ENCODE measurements at places on chromosomes 11 and 22. TPM values are rescaled to one million over a fixed set of nuclear protein-coding genes. Genes with fewer than 3 reads are reported as not detected.

- no peaks in the 10 kb centered on the region for H3K4me1 ChIP-seq
- no peak overlapping the region for H3K27ac ChIP-seq
- no peaks in the 10 kb centered on the region for H3K36me3 ChIP-seq
These were observed 256.0 kb downstream of the ETS1 start for GRCh38 chr11:128331317-128331716.

- H3K27me3 ChIP-seq: no peaks in the 10 kb centered on the region
- H3K4me1 ChIP-seq: no peaks in the 10 kb centered on the region
- no peak for DNase-seq
- H3K4me3 ChIP-seq: no peak overlapping the region
- no peaks in the 10 kb centered on the region for H3K36me3 ChIP-seq
- H3K27ac ChIP-seq: no peak overlapping the region
These were observed 2.1 kb downstream of the CDC42BPG start for GRCh38 chr11:64842366-64842759.

- no peak overlapping the region for H3K4me3 ChIP-seq
- no peaks in the 10 kb centered on the region for H3K36me3 ChIP-seq
These were observed 3.8 kb upstream of the PIK3IP1 start for GRCh38 chr22:31295831-31296657.

DNA sequence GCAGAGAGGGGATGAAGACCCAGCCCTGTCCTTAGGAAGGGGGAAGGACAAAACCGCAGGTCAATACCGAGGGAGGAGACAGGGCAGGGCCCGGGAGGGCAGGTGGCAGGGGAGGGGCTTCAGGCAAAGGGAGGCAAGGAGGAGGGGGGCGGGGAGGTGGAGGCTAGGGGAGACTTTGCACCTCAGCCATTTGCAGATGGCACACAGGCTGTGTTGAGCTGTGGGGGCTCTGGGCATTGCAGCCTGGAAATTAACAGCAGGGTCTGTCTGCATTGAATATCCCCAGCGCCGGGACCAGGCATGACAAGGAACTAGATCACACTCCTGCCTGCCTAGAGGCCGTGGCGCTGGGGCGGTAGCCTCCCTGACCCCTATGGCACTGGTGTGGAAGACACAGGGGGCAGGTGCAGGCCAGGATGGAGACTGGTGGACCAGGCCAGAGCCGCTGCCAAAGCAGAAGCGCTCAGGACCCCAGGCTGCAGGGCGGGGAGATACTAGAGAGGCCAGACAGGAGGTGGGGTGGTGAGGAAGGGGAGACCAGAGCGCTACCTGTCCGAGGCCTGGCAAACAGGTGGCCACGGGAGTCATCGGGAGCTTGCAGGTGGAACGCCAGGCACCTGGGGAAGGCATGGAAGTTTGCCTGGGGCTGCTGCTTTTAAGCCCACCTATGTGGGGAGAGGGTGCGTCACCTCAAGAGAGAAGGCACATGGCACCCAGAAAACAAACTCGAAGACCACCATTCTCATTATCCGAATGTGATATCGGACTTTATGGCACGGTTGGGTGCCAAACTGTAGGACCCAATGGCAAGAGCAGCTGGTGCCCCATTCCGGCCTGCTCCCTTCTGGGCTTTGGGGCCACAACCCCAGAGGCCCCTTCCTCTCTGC, 11.5 kb downstream of the CBX6 start:
- no peak overlapping the region for H3K27ac ChIP-seq
- no peaks in the 10 kb centered on the region for H3K27me3 ChIP-seq
- H3K4me3 ChIP-seq: no peak overlapping the region
- no peak for DNase-seq
- H3K4me1 ChIP-seq: no peaks in the 10 kb centered on the region

- no peaks in the 10 kb centered on the region for H3K4me1 ChIP-seq
- no peaks in the 10 kb centered on the region for H3K27me3 ChIP-seq
- DNase-seq: no peak
- H3K27ac ChIP-seq: no peak overlapping the region
These were observed 49.0 kb downstream of the C2CD3 start for GRCh38 chr11:74121804-74122203.

DNA sequence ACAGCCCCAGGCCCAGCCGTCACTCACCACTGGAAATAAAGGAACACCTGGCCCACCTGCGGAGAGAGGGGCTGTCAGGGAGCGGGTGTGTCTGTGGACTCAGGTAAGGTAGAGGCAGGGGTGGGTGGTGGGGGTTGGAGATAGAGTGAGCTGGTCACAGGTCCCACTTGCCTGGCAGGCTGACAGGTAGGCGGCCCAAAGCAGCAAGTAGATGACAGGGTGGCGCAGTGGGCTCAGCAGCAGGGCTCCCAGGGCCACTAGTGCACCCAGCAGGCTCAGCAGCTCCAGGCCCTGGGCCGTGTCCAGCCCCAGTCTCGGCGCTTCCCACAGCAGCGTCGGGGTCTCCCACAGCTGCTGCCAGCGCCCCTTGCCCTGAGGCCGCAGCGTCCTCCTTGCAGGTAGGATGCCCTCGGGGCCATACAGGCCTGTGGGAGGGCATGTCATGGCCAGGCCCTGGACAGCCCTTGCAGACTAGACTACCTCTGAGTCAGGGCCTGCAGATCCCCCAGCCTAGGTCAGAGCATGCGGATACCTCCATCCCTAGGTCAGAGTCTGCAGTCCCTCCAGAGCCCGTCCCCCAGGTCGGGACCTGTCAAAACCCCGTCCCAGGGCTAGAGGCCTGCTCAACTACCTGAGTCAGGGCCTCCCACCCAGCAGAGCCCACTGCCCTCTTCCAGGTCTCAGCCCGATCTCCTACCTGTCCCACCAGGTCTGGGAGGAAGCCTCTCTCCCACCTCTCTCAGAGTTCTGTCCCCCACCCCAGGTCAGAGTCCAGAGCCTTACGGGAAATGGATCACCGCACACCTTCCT, 686 bp downstream of the LMF2 start:
- DNase-seq: peak; percentile 72
- H3K27me3 ChIP-seq: no peaks in the 10 kb centered on the region
- H3K4me3 ChIP-seq: peak overlapping the region; percentile 57
- H3K36me3 ChIP-seq: no peaks in the 10 kb centered on the region

DNA sequence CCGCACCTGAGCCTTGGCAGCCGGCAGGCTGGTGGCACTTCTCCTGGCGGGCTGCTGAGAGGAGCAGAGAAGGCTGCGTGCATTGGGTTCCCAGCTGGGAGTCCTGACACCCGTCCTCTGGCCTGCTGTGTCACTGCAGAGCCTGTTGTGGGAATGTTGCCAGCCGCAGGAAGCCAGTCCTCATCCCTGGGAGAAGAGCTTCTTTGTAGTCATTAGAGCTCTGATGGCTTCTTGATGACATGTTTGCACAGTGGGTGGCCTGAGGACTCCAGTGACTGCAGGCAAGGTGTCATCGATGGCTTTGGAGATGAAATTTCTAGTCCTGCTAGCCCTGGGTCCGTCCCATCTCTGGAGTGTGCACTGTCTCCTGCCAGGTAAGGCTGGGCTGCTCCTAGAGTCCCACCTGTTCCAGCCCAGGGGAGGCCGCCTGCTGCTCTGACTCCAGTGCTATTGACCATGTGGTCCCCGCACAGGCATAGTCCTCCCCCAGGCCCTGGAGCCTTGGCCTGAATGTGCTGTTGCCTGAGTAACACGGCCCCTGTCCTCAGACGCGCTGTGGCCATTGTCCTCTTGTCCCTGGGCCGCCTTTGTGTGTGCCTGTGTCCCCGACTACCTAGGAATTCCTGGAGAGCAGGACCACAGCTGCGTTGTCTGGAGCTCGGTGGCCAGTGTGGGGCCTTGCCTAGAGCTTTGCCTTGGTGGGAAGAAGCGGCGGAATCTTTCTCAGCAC, 129.2 kb downstream of the CACNA1I start:
- no peaks in the 10 kb centered on the region for H3K4me1 ChIP-seq
- H3K27ac ChIP-seq: no peak overlapping the region
- DNase-seq: no peak
- H3K27me3 ChIP-seq: no peaks in the 10 kb centered on the region

DNA sequence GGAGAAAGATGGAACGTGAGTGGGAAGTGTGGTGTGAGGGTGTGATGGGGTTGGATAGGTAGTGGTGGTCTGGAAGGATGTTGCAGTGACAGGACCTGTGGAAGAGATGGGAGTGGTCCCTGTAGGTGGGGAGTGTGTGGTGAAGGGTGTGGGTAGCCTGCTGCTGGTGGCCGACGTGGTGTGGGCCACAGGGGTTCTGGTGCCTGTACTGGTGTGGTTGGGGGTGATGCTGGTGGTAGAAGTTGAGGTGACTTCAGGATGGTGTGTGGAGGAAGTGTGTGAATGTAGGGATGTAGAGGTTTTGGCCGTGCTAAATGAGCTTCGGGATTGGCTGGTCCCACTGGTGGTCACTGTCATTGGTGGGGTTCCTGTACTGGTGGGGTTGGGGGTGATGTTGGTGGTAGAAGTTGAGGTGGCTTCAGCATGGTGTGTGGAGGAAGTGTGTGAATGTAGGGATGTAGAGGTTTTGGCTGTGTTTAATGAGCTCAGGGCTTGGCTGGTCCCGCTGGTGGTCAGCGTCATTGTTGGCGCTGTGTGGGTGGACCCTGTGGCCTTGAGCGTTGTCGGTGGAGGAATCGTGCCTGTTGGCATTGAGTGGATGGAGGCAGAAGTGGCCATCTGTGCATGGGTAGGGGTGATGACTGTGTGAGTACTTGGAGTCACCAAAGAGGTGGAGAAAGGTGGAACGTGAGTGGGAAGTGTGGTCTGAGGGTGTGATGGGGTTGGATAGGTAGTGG, 19.1 kb downstream of the MUC6 start:
- no peaks in the 10 kb centered on the region for H3K27me3 ChIP-seq
- DNase-seq: no peak
- no peak overlapping the region for H3K27ac ChIP-seq
- H3K4me3 ChIP-seq: no peak overlapping the region

GRCh38 chr11:61697078-61697502, 16.9 kb downstream of the DAGLA start:
- no peak overlapping the region for H3K4me3 ChIP-seq
- H3K4me1 ChIP-seq: no peaks in the 10 kb centered on the region
- H3K36me3 ChIP-seq: no peaks in the 10 kb centered on the region
- DNase-seq: no peak
- no peaks in the 10 kb centered on the region for H3K27me3 ChIP-seq
- no peak overlapping the region for H3K27ac ChIP-seq

DNA sequence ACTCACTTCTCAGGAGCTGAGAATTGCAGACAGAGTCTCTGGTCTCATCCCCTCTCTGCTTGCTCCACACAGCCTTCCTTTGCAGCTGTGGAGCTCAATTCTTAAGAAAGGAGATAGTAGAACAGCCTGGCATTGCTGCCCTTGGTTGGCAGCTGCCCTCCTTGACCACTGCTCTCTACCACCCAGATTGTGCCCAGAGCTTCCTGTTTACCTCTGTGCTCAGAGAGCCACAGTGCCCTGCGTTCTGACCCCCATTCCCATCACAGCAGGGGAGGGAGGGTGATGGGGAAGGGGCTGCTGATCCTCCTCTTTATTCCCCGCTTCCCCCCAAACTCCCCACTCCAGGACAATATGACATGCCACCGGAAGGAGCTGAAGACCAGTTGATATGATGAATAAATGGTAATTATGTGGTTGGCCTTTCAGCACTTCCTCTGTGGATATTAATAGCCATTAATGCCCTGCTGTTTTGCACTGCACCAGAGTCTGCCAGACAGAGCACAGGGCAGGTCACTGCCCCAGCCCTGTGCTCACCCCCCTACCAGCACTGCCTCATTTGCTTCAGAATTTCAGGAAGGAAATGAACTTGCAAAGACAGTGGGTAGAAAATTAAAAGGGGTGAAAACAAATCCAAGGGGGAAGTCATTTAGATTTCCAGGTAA, 426.8 kb upstream of the CADM1 start:
- H3K27ac ChIP-seq: no peak overlapping the region
- H3K27me3 ChIP-seq: no peaks in the 10 kb centered on the region
- no peak overlapping the region for H3K4me3 ChIP-seq
- H3K4me1 ChIP-seq: no peaks in the 10 kb centered on the region

DNA sequence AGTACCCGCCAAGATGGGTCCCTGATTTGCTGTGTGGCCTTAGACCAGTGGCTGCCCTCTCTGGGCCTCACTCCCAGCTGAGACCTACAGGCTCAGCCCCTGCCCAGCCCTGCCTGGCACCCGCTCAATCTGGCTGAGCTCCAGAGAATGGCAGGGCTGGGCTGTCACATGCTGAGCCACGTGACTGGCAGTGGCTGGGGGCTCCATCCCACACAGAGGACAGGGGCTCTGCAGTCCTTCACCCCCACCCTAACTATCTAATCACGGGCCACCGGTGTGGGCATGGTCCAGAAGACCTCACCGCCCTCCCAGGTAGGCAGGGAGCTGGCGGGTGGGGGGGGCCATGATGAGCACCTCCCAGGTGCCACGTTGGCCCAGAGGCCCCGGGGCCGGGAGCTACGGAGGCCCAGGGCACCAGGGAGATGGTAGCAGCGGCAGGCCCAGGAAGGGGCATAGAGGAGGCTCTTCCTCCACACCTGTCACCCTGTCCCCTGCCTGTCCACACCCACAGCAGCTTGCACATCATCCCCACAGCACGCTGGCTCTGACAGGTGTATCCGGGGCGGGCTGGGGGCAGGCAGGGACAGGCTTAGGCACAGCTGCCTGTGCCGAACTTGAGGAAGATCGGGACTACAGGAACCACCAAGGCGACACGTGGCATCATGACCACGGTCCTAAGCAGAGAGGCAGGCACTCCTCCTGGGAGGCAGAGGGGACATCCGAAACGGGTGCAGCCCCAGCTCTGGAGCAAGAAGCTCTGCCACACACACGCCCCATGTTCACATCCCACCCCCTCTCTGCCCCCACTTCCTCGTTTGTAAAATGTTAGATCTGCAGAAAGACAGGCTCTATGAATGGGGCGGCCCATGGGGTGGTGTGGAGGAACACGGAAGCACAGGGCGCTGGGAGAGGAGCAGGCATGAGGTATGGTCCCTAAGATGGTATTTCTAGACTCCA, 1.5 kb upstream of the ALDH3B1 start:
- no peaks in the 10 kb centered on the region for H3K36me3 ChIP-seq
- no peaks in the 10 kb centered on the region for H3K27me3 ChIP-seq
- no peak overlapping the region for H3K27ac ChIP-seq
- peak; percentile 65 for DNase-seq
- H3K4me1 ChIP-seq: no peaks in the 10 kb centered on the region

GRCh38 chr22:36595940-36596339, 67.0 kb upstream of the EIF3D start:
- no peak for DNase-seq
- H3K4me1 ChIP-seq: no peaks in the 10 kb centered on the region
- H3K4me3 ChIP-seq: no peak overlapping the region
- H3K36me3 ChIP-seq: no peaks in the 10 kb centered on the region

DNA sequence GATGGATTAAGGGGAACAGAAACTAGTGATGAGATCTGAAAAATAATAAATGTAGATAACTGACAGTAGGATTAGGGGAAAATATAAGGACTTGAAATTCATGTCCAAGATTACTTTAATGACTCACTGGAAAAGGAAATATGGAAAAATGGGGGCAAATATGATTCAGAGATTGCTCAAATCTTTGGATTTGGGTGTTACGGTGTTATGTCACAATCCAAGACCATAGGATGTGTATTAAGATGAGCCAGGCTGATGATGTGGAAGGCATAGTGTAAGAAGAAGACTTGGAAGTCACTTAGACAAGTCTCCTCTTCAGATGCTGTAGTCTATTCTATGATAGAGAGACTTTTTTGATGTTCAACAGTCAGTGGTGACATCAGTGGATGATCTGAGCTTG, 323.7 kb downstream of the LUZP2 start:
- no peaks in the 10 kb centered on the region for H3K36me3 ChIP-seq
- no peak overlapping the region for H3K4me3 ChIP-seq
- H3K27me3 ChIP-seq: no peaks in the 10 kb centered on the region
- no peak for DNase-seq
- no peaks in the 10 kb centered on the region for H3K4me1 ChIP-seq
- no peak overlapping the region for H3K27ac ChIP-seq

Gene POLD4
- 175 TPM for polyA plus RNA-seq

Gene MOGAT2
- polyA plus RNA-seq: 13.4 TPM

Gene RBFOX2
- polyA plus RNA-seq: 29.9 TPM

Gene NAT10
- polyA plus RNA-seq: 8.9 TPM

Gene SLC22A6
- polyA plus RNA-seq: not detected

Gene FANCF
- polyA plus RNA-seq: 4.6 TPM

Gene FERMT3
- 38.1 TPM for polyA plus RNA-seq

Gene OR6T1
- not detected for polyA plus RNA-seq
